Stimulated activated CD4-positive, alpha-beta T cell treated with anti-CD3 and anti-CD28 coated beads, Interleukin-1b, Interleukin-23, amount 100 ng/mL, for 24 hours (primary cell): ENCODE measurements at places on chromosomes 2 and 18.

DNA sequence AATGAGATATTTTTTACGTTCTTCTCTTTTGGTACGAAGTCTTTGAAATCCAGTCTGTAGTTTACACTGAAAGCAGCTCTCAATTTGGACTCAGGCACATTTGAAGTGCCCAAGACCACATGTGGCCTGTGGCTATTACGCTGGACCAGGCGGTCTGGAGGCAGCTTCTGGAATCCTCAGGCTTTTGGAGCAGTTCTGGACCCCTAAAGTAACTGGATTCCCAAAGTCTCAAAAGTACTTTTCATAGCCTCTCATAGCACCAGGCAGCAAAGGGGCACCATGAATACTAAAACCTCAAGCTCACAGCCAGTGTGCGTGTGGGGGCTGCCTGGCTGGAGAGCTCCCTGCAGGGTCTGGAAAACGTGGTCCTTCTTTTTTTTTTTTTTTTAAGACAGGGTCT, 119.0 kb downstream of the SMAD7 start:
- no peak for DNase-seq

- no peak for DNase-seq
These were observed 1667.0 kb downstream of the DPP10 start for GRCh38 chr2:116109471-116109870.

- peak; percentile 37 for DNase-seq
These were observed 117.3 kb downstream of the LPIN1 start for GRCh38 chr2:11863513-11864328.

GRCh38 chr2:241310917-241311566, 4.4 kb downstream of the HDLBP start:
- no peak for DNase-seq

DNA sequence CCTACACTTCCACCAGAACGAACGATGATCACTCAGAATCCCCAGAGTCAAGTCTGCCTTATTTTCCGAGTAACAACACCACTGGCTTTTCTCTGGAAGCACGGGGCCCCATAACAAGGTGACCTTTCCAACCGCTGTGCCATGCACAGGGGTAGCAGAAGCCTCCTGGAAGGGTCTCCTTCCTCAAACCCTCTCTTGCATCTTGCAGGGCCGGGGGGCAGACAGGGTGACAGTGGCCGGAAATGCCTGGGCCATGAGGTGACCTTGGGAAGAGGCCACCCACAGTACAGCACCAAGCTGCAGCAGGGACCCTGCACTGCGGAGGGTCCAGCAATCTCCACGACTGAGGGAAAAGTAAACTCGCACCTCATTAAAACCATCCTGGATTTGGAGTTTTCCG, 108.5 kb downstream of the PXDN start:
- DNase-seq: no peak

- DNase-seq: peak; percentile 63
These were observed 9.1 kb upstream of the ARID5A start for GRCh38 chr2:96527286-96528005.

DNA sequence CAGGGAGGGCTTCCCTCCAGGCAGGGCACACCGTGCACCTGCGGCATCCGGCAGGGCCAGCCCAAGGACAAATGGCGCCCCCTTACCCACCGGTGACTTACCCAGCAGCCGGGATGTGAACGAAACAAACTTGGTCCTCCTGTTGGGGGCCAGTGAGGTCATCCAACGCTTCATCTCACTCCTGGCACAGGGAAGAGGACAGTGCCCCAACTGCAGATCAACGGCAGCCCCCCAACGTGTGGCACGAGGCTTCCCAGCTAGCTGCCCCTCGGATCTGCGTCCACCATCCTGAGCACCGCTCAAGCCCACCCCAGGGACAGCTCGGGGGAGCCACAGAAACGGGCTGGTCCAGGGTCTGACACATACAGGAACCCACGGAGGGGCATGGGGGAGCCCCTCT, 12.0 kb downstream of the SNORC start:
- no peak for DNase-seq

DNA sequence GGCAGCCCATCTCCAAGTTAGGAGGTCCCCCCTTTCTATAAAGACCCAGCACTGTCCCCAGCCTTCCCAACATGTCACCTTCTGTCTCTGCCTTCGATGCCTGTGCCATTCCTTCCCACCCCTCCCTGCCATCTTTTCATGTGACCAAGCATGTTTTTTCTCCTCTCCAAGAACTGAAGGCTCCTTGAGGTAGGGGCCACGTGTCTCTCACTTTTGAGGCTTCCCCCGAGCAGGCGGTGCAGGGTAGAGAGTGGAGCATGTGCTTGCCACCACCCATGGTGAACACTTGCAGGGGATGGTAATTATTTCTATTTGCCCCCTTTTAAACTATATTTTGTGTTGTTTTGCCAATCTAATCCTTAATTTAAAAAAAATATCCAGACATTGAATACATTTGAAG, 168.4 kb downstream of the ACKR3 start:
- no peak for DNase-seq

DNA sequence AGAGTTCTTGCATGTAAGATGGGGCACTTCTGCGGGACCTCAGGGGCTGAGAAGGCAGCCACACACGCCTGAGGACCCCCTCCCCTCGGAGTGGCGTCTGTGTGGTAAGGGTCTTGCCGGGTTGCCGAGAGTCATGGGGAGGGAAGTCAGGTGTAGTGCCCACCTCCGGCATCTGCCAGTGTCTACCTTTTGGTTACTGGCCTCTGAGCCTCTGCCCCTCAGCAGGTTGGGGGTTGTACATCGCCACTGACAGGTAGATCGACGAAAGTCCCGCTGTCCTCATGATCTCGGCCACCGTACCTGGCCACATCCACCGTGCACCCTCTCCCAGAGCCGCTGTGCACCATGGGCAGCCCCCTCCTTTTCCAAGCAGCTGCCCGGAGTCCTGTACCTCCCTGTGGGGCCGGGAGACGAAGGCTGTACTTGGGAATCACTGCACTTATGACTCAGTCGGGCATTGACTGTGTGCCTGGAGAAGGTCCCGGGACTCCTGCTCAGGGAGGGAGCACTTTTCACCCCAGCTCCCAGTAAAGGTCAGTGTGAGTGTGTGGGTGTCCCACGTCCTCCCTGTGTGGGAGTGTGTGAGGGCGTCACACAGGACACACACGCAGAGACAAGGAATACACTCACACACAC, 332.4 kb upstream of the MYT1L start:
- no peak for DNase-seq
